ENCODE measurements at places on chromosomes 7 and 10.

- no peak for DNase-seq
These were observed 18.3 kb upstream of the BHLHA15 start for GRCh38 chr7:98192781-98193457.

GRCh38 chr7:45980181-45980905, 59.3 kb upstream of the IGFBP3 start:
- no peak for DNase-seq

DNA sequence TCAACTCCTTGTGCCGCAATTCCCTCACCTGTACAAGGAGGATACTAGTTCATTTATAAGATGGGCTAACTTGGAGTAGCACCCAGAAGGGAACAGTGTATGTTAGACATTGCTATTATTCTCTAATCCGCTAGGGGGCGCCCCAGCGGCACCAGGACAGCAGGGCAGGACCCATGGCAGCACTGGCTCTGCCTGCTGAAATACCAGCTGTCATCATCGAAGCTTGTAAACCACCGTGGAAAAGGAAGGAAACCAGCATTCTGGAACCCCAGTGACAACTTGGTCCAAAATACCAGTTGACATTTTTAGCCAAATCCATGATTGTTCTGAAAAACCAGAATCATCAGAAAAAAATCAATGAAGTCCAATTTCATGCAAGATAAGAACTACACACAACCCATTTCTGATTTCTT, 134.4 kb downstream of the ITGA8 start:
- peak; percentile 45 for DNase-seq

DNA sequence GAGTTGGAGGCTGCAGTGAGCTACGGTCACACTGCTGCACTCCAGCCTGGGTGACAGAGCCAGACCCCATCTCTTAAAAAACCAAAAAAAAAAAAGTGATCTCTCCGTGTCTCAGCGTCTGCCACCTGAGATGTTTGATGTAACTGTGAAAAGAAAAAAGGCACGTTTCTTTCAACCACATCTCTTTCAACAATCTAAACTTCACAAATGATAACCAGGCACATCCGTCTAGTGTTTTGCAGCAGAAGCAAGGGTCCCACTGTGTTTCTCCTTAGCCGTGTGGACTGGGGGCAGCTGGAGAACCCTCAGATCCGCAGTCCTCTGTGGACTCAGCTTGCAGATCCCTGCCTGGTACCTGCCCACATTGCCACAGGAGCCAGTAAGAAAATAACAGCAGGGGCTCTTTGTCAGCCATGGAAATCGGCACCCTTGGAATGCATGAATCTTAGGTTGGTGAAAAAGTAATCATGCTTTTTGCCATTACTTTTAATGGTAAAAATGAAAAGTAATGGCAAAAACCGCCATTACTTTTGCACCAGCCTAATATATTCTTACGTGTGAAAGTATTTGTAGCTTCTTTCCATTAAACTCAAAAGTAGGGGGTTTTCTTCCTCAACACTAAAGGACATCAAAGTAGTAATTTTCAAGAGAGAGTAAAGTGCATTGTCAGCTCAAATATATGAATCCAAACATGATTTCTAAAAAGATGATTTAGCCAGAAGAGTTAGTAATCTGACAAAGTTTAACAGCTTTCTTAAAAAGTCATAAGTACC, 276.5 kb downstream of the CCDC3 start:
- no peak for DNase-seq

DNA sequence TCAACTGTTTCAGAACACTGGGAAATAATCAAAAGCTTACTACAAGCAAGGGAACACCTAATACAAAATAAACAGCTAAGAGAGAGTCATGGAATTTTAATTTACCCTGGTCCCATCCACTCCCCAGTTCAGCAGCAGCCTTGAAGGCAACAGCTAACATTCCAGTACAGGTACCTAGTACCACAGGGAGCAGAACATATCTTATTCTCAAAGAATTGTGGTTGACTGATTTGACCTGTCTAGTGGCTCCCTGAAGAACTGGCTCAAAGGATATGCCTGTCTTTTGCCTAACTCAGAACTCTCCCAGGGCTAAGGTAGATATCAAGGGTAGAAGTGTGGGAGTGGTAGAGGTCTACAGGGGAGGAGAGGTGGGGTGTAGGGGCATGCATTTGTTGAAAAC, 32.3 kb downstream of the SMURF1 start:
- no peak for DNase-seq

DNA sequence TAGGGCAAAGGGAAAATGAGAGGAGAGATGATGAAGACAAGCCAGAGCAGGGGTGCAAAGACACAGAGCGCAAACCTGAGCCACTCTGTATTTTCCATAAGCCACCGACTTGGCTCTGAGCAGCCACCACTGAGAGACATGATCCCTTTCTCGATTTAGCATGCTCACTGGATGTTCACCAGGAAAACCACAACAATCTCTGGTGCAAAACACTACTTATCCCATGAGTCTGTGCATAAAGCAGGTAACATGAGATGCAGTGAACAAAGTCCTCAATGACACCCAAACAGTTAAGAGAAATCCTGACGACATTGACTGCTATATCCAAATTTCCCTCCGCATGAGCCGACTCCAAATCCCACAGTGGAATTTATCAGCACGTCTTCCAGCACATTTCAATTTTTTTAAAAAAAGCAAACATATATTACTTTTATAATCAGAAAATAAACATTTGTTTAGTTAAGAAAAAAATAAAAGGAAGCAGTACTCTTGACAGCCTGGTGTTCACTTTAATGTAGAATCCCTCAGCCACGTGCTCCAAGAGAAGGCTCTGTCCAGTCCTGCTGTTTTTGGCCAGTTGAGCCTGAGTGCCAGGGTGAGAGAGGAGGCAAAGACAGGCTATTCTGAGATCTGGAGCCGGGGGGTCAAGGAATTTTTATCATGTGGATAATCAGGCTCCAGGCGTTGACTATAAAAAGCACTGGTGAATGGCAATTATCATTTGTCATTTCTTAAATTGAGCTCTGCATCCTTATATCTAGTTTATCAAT, 238.4 kb downstream of the KCNMA1 start:
- no peak for DNase-seq

DNA sequence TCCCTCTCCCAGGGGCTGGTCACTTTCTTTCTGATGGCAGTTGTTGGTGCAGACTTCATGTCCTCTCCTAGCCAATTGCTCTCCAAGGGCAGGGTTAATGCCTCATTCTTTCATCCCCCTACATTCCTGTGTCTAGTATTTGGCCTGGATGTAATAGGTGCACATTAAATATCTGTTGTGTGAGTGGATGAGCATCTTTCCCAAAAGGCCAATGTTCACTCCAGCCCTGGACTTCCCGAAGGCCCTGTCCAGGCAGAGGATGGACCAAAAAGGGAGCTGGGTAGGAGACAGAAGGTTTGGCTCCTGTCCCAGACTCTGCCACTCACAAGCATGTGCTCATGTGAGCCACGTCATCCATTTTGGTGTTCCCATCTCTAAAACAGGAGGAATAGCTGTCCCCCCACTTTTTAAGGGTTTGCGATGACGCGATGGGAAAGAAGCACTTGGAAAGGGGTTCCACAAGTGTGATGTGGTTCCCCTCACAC, 47.5 kb downstream of the RGS10 start:
- DNase-seq, result no peak

DNA sequence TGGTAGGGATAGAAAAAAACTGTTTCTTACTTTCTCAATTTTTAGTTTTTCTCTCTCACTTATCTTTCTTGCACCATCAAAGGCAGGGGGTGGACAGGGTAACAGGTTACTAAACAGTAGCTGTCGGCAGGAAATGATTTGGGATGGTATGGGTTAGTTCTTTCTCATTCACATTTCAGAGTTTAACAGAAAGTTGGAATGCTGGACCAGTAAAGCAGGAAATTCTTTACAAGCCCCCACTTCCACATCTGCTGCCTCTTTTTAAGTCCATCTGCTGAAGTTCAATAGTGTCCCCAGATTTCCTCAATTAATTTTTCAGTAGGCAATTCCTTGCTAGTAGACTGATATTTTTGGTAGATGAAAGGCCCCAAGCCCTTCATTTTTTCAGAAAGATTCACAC, 23.3 kb downstream of the TWIST1 start:
- DNase-seq, result no peak

DNA sequence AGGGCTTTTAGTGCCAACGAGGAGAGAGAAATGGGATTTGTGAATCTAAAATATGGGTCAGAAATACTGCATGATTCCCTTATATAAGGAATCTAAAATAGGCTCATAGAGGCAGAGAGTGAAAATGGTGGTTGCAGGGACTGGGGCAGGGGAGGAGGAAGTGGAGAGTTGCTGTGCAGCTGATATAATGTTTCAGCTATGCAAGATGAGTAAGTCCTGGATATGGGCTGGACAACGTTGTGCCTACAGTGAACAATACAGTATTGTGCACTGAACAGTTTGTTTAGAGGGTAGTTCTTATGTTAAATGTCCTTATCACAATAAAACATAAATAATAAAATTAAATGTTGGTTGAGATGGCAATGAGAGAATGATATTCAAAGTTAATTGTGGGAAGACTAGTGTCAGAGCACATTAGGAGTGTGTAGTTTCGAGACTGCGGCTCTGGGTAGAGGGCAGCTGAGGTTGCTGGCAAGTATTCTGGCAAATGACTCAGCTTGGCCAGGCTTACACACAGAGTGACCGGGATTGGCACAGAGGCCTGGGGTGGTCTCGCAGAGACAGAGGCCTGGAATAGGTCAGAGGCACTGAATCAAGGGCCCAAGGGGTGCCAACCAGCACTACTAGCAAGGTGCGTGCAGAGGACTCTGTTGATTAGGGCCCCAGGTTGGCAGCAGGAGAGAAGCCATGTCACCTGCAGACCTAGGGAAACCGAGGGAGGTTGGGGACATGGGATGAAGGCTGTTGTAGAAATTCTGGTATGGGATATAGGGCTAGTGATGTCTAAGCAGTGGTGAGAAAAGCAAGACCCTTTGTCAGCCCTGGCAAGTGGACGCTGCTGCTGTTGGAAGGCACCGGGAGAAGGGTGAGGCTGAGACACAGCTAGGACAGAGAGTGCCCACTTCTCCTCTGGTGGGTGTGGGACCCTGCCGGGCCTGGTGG, 2.8 kb upstream of the DEPP1 start:
- peak; percentile 41 for DNase-seq

DNA sequence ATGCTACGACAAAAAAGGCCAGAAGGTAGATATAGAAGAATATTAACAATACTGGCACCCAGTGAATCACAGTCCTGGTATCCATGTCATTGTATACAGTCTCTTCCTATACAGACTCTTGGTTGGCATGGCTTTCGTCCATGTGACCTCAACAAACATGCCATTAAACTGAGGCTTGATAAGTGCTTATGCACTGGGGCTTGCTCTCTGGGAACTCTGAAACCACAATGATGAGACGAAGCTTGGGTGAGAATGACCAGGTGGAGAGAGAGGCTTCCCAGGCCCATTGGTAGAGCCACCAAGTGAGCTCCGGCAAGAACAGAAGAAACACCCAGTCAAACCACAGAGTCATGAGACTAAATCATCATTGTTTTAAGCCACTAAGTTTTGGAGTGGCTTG, 33.2 kb downstream of the PNPLA8 start:
- no peak for DNase-seq

DNA sequence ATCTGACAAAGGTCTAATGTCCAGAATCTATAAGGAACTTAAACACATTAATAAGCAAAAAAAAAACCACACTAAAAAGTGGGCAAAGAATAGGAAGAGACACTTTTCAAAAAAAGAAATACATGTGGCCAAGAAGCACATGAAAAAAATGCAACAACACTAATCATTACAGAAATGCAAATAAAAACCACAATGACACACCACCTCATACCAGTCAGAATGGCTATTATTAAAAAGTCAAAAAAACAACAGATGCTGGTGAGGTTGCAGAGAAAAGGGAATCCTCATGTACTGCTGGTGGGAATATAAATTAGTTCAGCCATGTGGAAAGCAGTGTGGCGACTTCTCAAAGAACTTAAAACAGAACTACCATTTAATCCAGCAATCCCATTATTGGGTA, 119.0 kb downstream of the LMBR1 start:
- no peak for DNase-seq

GRCh38 chr7:74344132-74344496, 54.9 kb downstream of the CLIP2 start:
- DNase-seq, result no peak

GRCh38 chr7:20220921-20221547, 3.9 kb upstream of the MACC1 start:
- no peak for DNase-seq

DNA sequence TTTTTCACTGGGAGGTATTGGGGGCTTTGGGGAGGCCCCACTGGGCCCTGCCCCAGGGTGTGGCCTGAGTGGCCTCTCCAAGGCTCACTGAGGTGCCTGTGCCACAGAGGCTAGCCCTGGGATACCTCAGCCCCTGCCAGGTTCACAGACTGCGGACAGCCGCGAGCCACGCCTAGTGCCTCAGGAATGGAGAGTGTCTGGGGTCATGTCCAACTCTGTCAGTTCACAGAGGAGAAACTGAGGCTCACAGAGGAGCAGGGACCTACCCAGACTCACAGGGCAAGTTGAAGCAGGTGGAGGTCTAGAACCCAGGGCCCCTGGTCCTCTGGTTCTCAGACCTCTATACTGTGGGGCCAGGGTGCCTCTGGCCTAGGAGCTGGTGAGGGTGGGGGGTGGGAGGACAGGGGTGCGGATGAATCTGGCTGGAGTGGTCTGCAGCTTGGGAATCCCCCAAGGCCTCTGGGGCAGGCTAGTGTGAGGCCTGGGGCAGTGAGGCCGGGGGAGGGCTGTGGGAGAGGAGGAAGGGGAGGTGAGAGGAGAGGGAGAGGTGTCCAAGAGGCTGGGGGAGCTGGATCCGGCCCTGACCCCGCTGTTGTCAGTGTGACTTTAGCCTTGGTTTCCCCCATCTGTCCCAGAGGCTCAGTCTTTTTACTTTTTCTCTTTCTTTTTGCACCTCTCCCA, 20.0 kb downstream of the NEURL1 start:
- no peak for DNase-seq

DNA sequence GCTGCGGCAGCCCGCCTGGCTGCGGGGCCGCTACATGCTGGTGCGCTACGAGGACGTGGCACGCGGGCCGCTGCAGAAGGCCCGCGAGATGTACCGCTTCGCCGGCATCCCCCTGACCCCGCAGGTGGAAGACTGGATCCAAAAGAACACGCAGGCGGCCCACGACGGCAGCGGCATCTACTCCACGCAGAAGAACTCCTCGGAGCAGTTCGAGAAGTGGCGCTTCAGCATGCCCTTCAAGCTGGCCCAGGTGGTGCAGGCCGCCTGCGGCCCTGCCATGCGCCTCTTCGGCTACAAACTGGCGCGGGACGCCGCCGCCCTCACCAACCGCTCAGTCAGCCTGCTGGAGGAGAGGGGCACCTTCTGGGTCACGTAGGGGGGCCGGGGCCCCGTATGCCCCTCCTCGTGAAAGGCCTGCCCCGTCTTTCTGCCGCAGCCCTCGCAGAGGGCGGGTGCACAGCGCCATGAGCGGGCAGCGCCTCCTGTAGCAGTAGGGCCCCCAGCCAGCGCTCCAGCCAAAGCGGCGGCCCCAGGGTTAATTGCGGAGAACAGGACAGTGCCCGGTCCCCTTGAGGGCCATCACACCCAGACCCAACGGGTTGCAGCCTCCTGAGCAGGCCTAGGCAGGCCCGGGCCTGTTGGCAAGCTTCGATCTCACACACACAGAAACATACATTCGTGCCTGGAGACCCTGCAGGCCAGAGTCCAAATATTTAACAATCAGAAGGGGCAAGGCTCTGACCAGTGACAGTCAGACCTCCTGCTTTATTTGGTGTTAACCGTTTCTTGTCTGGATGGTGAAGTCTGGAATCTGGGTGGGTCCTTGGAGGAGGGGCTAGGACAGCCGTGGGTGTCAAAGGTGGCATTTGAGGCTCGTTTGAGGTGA, 44.1 kb downstream of the CHST3 start:
- no peak for DNase-seq

Data from left hindlimb (tissue), 1 donor.